Hindlimb muscle (tissue), 1 donor: ENCODE measurements at places on chromosomes 4 and X. TPM values are rescaled to one million over a fixed set of nuclear protein-coding genes. Genes with fewer than 3 reads are reported as not detected.

The XAGE5 gene
- 0.39 TPM for polyA plus RNA-seq

DNA sequence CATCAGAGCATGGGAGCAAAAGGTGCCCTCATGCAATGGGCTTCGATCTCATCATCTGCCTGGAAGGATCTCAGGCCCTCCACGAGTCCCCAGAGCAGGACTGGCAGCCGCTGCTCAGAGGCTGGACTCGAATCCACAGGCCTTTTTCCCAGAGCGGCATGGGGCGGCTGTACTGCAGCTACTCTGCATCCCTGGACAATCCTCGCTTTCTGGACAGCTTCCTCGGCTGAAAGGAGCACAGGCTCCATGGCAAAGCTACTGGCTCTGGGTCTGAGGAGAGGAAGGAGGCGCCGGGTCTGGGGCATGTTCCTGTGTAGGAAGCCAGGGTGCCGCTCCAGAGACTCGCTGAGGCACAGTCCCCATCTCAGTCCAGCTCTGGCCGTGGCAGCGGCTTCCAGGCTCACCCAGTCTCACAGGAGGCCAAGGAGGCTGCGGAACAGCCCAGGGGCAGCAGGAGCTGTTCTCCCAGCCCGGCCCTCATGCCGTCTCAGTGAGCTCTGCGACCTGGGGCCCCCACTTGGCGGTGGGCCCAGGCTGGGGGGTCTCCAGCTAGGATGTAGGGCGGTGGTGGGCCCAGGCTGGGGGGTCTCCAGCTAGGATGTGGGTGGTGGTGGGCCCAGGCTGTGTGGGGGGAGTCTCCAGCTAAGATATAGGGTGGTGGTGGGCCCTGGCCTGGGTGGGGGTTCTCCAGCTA lies 2.7 kb upstream of the SPON2 start:
- no peak for DNase-seq

- DNase-seq, result no peak
These were observed 84.3 kb downstream of the RRAGB start for GRCh38 chrX:55801811-55802210.

- no peak for DNase-seq
These were observed 284.2 kb upstream of the F9 start for GRCh38 chrX:139246295-139246694.

The SERTM2 gene
- polyA plus RNA-seq, result 1.5 TPM

GRCh38 chr4:73308286-73308685 lies 49.7 kb upstream of the ANKRD17 start:
- DNase-seq, result no peak

GRCh38 chr4:52853351-52853750 lies 8.8 kb upstream of the RASL11B start:
- DNase-seq, result no peak

DNA sequence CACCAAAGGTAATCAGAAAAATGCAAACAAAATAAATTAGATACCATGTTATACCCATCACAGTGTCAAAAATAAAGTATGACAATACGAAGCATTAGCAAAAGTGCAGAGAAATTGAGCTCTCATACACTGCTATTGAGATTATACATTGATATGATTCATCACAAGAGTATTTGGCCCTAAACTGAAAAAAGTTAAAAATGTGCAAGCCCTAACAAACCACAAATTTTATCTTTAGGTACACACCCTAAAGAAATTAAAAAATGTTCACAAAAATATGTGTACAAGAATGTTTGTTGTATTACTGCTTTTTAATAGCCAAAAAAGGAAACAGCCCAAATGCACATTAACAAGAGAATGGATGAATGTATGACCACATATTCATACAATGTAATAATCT lies 137.9 kb upstream of the MAGEA10 start:
- DNase-seq, result no peak

- no peak for DNase-seq
These were observed 25.1 kb upstream of the PLAC8 start for GRCh38 chr4:83139514-83140156.

The STS gene
- polyA plus RNA-seq, result 16.6 TPM

- DNase-seq, result no peak
These were observed 1341.7 kb downstream of the PCDH7 start for GRCh38 chr4:32061916-32062315.

The PABPC1L2A gene
- not detected for polyA plus RNA-seq

The C1QTNF7 gene
- polyA plus RNA-seq, result 2.0 TPM

- peak; percentile 36 for DNase-seq
These were observed 34.6 kb upstream of the TBC1D9 start for GRCh38 chr4:140790765-140791164.
